Panc1 (cell line): ENCODE measurements at places on chromosomes 3 and 15.

GRCh38 chr3:124588036-124588435 lies 142.2 kb upstream of the UMPS start:
- no peak for DNase-seq

- no peak for DNase-seq
Measured at GRCh38 chr3:23867400-23867799, 49.4 kb downstream of the NKIRAS1 start.

DNA sequence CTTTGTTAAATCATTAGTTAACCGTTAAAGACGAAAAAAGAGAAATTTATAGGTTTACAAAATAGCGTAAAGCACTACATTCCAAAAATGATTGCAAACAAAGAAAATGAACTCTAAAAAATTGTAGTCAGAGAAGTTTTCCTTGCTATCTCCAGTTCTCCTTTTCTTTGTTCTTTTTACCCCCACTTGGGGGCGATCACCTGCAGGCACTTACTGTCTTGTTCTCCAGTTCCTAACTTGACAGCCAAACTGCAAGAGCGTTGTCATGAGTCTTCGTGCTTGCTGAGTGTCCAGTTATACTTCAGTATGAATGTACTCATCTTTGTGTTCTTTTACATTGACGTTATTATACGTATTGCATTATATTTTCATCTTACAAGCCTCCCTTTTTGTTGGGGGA lies 54.5 kb downstream of the CHD2 start:
- DNase-seq, result no peak

- no peak for DNase-seq
Measured at GRCh38 chr15:83207660-83208366, at the start of gene HDGFL3. Gene HDGFL3 (minus strand): TSS chr15:83207823. CDS start chr15:83207414, 409 bp downstream.

DNA sequence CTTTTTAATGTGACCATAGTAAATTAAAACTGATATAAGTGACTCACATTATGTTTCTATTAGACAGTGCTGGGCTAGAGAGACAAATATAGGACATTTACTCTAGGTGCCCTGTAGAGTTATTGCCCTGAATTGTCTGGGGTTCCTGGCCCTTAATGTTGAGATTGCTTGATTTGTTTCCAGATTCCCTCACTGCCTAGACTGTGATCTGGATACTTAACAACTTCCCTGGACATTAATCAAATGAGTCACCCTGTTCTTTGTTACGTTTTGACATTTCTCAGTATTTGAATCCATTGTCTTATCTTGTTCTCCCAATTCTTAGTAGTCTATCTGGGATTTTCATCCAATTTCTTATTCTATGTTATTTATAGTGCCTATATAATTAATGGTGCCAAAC lies 65.8 kb downstream of the DTWD1 start:
- no peak for DNase-seq

GRCh38 chr15:100017140-100017539 lies 283.9 kb upstream of the LYSMD4 start:
- DNase-seq, result no peak
